ENCODE measurements at places on chromosomes 11 and 22.

GRCh38 chr22:16774911-16775500, 50.2 kb downstream of the XKR3 start:
- no peak for DNase-seq

GRCh38 chr11:75264971-75265370, 24.4 kb downstream of the TPBGL start:
- peak; percentile 44 for DNase-seq

DNA sequence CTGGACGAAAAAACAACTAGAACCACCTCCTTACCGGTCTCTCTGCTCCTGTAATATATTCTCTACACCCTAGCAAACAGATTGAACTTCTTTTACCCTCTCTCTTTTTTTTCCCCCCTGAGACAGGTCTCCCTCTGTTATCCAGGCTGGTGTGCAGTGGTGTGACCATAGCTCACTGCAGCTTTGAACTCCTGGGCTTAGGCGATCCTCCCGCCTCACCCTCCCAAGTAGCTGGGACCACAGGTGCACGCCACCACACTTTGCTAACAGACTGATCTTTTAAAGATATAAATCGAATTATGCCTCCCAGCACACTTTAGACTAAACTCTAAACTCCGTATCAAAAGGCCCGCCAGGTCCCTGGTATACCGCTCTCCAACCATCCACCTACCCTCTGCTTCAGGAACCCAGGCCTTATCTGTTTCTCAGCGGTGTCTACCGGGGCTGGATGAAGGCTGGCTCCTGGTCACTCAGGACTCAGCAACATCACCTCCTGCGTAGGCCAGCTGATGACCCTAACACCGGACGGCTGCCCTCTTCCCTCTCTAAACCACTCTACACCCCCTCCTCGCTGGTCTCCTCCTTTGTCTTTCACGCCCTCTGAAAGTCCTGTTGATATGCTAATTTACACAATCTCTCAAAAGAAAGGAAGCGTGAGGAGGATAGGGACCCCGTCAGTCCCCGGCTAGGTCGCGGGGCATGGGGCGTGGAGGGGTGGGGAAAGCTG, 745 bp downstream of the C22orf39 start:
- DNase-seq = no peak

- DNase-seq = no peak
Measured at GRCh38 chr11:27339941-27340340, 23.1 kb downstream of the CCDC34 start.

GRCh38 chr11:69215216-69215615, 59.5 kb downstream of the SMIM38 start:
- peak; percentile 13 for DNase-seq

- peak; percentile 71 for DNase-seq
Measured at GRCh38 chr11:9362393-9362863, 22.0 kb upstream of the IPO7 start.

DNA sequence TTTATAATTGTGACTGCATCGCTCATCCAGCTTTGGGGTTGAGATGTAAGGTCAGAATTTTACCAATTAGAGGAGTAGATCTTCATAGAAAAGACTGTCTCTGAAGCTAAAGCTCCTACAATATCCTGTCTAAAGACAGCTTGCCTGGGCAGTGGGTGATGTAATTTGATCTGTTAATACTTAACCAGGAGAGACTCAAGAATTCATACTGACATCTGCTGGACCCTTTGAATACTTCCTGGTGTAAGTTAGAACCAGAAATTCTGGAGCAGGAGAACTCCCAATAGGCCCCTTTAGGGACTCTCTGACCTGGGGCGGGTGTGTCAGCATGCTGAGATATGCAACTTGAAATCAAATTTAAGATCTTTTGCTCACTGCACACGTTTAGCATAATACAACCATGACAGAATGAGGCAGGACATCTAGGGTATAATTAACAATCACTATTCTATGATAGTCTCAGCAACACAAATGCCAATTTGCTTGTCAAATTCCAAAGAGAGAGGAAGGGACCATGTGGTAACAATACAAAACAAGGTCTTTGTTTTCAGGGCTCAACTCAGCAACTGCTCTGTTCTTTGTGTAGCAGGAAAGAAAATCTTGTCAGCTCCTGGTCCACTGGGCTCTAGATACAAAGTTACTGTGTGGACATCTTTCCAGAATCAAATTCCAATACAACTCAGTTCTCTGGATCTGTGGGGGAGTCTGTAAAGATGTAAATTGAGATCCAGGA, 143.9 kb downstream of the INSC start:
- DNase-seq = no peak

All from endodermal cell (in vitro differentiated cells).